H9 (cell line): ENCODE measurements at places on chromosomes 6 and 20.

- no peak for DNase-seq
Measured at GRCh38 chr6:34773916-34774315, 16.6 kb downstream of the SNRPC start.

DNA sequence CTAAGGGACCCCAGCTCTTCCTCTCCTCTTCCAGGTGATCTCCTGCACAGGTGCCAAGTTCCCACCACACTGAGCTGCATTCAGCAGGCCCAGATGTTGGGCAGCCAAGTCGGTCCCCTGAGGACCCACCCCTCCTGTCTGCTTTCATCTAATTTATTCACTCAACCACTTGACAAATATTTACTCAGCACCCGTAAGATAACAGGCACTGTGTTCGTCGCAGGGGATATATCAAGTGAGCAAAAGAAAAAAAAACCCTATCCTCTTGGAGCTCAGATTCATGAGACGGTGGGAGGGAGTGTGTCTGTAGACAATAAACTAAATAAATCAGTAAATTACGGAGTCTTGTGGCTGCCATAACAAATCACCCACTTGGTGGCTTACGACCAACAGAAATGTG lies 143.6 kb downstream of the MRPL14 start:
- DNase-seq: no peak

DNA sequence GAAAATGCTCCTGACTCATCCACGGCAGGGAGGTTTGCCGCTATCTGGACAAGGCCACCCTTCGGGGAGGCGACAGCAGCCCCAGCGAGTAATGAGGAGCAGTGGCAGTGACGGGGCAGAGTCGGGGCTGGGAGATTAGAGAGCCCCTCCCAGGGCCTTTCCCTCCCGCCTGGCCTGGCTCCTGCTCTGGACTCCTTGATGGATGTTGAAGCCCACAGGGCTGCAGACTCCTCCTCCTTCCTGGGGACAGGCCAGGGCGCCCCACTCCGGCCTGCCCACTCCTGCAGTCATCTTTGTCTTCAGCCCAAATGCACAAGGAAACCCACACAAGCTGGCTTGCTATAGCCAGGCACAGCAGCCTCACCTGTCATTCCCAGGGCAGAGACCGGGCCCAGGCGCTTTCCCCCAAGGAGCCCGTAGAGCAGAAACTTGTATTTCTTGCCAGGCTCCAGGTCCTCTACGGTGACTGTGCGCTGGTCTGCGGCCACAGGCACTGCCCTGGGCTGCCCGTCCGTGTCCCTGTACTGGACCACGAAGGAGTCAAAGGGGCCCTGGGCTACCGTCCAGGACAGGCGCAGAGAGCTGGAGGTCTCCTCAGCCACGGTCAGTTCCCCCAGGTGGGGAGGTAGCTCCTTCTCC lies 7.7 kb downstream of the CYP21A2 start:
- DNase-seq: no peak

- no peak for DNase-seq
Measured at GRCh38 chr20:51043811-51044210, 20.9 kb upstream of the KCNG1 start.

GRCh38 chr6:117267766-117268534 lies 2.6 kb downstream of the VGLL2 start:
- peak; percentile 81 for DNase-seq

- DNase-seq: no peak
Measured at GRCh38 chr6:73400656-73401055, 6.0 kb downstream of the DDX43 start.

GRCh38 chr6:31622684-31623091 lies 2.2 kb downstream of the PRRC2A start:
- DNase-seq: no peak

GRCh38 chr6:113425977-113426660 lies 431.0 kb upstream of the MARCKS start:
- DNase-seq: no peak

GRCh38 chr6:17687136-17687535 lies 19.6 kb downstream of the NUP153 start:
- no peak for DNase-seq

DNA sequence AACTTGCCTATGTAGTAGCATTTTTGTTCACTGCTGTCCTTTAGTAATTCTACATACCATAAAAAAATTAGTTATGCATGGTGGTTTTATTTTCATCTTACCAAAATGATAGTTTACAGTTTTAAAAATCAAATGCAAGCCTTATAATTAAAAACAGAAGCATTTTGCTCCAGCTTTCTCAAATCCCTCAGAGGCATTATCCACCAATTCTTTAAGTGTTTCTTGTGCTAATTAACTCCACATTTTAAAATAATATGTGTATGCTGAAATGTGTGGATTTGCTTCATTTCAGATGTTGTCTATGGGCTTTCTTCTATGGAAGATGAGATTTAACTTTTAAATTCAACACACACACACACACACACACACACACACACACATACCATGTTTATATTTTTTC lies 49.3 kb downstream of the PCSK2 start:
- DNase-seq: no peak

DNA sequence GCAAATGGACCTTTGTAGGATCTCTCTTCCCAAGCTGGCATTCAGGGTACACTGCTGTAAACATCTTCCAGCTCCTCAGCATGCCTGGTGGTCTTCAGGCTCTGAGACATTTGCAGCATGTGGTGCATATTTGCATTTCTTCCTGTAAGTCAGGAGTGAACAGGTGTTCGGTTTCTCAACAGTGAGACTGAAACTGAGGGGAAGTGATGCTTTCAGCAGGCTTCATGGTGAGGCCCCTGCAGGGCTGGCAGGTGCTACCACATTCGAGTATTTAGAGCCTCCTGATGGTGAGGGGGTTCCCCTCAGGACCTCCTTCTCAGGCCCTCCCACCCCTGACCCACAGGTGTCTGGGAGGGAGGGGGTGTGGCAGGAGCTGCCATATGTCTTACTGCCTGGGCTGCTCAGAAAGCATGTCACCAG lies 15.1 kb downstream of the MYBL2 start:
- DNase-seq: no peak
